Activated T-helper 1 cell treated with anti-CD3 and anti-CD28 coated beads, Interleukin-12 subunit alpha, Interleukin-12 subunit beta, Interleukin-2, Interleukin-4 antibody, amounts not matched to agents 30 ng/mL and 10 ng/mL and 1 ng/mL, durations not matched to agents 14 hours and 24 hours and 36 hours (primary cell): ENCODE measurements at places on chromosomes 13 and 19. TPM values are rescaled to one million over a fixed set of nuclear protein-coding genes. Genes with fewer than 3 reads are reported as not detected.

- no peak for DNase-seq
Observed at GRCh38 chr19:19385896-19386869, 19.3 kb upstream of the GATAD2A start.

DNA sequence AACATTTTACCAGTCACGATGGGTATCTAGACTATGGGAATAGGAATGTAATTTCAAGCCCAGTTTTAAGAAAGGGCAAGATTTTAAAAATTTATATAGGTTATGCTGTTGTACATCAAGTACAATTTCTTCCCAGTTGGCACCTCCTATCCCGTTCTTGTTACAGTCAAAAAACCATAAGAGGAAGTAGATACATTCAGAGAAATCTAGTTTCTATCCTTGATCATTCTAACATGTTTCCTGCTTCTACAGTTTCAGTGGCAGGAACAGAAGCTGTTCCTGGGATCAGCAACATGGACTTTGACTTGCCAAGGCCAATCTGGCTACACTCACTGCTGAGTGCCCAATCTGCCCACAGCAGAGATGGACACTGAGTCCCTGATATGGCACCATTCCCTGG, 14.7 kb upstream of the FPR3 start:
- no peak for DNase-seq

- no peak for DNase-seq
Observed at GRCh38 chr13:30027569-30028455, 177.4 kb upstream of the UBL3 start.

DNA sequence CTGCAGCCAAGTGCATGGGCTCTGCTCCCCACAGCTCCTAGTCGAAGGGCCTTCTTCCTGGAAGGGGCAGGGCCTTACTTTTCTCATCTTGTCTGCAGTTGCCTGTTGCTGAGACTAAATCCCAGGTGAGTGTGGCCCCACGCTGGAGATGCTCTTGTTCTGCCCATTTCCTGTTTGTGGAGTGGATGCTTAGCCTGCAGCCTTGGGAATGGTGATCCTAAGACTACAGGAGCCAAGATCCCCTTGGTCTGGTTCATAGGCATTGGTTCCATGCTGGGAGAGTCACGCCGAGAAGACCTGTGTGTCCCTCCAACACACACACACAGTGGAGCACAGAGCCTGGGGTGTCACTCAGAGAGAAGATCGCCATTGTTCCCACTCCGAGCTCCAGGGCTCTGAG, 23.5 kb downstream of the CFAP97D2 start:
- no peak for DNase-seq

Gene ZNF20
- 2.8 and 3.5 TPM in 2 replicates for total RNA-seq

Gene VAV1
- total RNA-seq, result 86.8 and 90.4 TPM in 2 replicates

DNA sequence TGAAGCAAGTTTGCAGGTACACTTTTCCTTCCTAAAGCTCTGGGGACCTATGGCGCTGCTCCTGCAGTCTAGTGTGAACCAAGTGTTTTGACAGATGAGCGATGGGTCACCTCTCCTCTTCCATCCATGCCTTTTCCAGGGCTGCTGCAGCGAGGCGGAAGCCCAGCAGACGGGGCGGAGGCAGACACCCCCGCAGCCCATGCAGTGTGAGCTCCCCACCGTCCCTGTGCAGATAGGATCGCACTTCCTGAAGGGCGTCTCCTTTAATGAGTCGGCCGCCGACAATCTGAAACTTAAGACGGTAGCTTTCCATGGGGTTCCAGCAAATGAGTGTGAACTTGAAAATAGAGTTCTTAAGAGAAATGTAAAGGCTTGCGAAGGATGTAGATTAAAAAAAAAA, 37.1 kb upstream of the GPI start:
- DNase-seq, result no peak
